Right ventricle myocardium superior (tissue), 1 donor: ENCODE measurements at places on chromosomes 7 and 10. TPM values are rescaled to one million over a fixed set of nuclear protein-coding genes. Genes with fewer than 3 reads are reported as not detected.

The ACTA2 gene
- total RNA-seq: 74.5 TPM

DNA sequence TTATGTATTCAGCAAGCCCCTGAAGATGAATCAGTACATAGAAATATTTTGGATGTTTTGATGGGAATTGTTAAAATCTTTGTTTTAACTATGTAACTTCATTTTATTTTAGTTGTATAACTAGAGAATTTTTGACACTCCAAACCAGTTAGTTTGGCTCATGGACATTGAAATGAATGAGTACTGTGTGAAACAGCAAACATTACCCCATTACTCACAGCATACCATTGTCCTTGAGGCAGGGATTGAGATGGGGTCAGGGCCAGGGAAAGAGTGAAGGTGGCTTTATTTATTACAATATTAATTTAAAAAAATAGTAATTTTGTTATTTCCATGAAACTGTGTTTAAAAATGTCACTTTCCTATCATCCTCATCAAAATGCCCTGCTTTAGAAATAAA, 4.8 kb upstream of the BMPER start:
- DNase-seq: no peak

DNA sequence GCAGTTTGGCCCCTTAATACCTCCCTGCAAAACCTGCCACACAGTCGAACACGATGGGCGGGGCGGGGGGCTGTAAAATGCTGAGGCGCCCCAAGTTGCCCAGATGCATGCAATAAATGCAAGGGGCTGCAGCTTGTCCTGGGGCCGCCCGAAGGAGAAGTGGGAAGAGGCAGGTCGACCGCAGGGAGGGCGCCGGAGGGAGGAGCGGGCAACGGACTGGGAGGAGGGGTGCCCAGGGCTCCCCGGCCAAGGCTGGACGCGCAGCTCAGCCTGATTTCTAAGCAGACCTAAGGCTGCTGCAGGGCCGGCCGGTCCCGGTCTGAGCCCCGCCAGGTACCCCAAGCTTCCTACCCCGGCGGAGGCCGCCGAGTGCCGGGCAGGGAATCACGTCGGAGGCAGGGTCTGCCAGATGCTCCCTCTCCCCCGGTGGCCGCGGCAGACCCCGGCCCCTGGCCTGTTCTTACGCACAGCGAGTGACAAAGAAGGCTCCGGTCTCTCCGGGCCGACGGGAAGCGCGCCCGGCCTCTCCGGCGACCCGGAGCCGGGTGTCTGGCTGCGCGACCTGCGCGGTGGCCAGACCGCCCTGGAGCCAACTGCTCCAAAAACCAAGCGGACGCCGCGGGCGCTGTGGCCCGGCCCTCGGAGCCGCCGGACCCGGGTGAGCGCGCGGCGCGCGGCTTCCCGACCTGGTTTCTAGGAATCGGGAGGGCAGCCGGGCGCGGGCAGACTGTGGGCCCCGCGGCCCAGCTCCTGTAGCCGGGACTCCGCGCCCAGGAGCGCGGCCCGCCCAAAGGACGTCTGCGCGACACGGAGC, 744 bp upstream of the EBF3 start:
- DNase-seq: peak; percentile 53

DNA sequence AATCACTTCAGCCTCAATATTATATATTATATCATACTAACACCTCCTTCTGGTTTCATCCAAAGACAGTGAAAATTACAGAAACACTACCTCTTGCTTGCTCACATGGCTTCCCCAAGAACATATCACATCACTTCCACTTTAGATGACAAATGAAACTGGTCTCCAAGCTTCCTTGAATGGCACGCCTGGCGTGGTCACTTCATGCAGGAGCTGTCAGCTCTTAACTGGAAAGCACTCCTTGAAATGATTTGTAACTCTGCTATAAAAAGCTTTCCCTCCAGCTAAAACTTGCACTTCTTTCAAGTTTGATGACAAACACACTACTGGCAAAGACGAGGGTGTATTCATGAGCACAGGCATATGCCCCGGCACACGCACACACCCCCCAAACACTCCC, 84.1 kb upstream of the INHBA start:
- no peak for DNase-seq

DNA sequence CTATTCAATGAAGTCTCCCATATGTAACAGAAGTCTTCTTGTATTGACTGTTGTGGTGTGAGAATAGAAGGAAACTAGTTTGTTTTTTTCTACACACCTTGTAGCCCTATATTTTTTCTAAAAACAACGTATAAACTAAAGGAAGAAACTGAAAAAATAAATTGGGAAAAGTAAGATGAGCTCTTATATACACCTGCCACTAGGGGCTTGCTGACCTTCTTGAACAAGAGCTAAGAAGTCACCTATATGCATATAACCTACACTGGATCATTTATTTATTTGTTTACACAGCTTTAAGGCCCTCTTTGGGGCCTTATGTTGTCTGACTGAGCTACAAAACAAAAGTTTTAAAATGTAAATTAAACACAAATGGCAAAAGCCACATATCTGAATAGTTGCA, 383.0 kb downstream of the HPSE2 start:
- DNase-seq: no peak

GRCh38 chr10:98349508-98349922, 65.5 kb downstream of the PYROXD2 start:
- peak; percentile 54 for DNase-seq

The NCF1 gene
- 6.0 TPM for total RNA-seq

DNA sequence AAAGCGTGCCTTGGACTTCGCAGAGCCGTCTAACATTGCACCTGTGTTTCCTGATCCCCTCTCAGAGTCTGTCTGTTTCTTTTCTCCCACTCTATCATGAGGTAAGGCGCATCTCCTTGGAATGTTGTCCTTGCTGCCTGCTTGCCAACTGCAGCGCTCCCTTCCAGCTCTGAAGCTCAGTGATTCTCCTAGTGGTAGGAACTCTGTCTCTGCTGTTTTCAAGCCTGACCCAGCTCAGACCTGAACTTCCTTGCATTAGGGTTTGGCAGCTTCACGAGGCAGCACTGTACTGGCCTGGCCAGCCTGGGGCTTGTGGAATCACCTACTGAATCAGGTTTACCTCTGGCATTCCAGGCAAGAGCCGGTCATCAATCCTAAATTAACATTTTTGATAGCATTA, 123.9 kb downstream of the CREB5 start:
- DNase-seq: no peak

DNA sequence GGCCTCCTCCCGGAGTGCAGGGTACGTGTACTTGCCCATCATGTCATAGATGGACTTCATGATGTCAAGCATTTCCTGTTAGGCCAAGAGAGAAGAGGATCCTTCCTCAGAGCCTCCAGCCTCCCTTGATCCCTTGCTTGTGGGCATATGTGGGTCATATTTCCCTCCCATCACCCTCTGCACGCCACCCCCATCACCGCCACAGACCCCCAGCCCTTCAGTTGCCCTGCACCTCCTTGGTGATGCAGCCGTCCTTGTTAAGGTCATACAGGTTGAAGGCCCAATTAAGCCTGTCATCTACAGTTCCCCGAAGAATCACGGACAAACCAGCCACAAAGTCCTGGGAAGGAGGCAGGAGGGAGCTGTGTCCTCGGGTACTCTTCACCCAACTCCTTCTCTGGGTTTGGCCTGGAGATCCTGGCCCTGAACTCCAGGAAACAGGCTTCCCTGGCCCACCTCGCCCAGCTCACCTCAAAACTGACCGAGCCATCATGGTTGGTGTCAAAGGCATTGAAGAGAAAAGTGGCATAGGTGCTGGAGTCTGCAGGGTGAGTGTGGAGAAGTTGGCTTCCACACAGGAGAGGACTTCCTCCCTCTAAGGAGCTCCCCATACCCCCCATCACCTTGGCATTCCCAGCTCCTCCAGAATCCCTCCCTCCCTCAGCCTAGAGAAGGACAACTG, 9.8 kb upstream of the OGA start:
- no peak for DNase-seq
